ENCODE measurements at places on chromosomes 3 and 15.

- DNase-seq = no peak
Measured at GRCh38 chr15:29934251-29934650, 112.0 kb upstream of the TJP1 start.

- no peak for DNase-seq
Measured at GRCh38 chr3:150116196-150116595, 145.5 kb upstream of the PFN2 start.

- DNase-seq = peak; percentile 51
Measured at GRCh38 chr3:189304465-189305351, 132.9 kb downstream of the TPRG1 start.

DNA sequence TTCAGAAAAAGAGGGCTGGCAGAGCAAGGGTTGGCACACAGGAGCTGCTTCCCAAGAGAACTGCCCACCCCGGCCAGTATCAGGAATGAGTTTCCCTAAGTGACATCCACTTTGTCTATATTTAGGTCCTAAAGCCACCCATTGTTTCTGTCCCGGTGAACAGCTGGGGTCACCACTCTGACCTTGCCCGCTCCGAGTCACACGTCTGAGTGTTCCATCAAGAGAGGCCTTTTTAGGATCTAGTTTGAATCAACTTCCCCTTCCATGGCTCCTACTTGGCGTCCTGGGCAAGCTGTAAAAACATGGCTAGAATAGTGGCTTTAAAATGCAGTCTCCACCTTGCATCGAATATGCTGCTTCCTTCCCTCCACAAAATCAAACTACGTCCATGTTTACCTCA, 109.6 kb upstream of the ARHGEF3 start:
- DNase-seq = no peak

Measured in lung (tissue), 17 donors.